ENCODE measurements at places on chromosomes 3 and 15.

- no peak for DNase-seq
These were observed 33.0 kb downstream of the HSPBAP1 start for GRCh38 chr3:122760453-122761271.

GRCh38 chr3:189908646-189909045 lies 212.1 kb downstream of the P3H2 start:
- no peak for DNase-seq

DNA sequence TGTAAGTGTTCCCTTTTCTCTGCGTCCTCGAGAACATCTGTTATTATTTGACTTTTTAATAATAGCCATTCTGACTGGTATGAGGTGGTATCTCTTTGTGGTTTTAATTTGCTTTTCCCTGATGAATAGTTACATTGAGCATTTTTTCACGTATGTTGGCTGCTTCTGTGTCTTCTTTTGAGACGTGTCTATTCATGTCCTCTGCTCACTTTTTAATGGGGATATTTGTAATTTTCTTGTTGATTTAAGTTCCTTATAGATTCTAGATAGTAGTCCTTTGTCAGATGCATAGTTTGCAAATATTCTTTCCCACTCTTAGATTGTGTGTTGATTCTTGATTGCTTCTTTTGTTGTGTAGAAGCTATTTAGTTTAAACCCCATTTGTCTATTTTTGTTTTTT lies 179.2 kb downstream of the DOCK3 start:
- DNase-seq: no peak

DNA sequence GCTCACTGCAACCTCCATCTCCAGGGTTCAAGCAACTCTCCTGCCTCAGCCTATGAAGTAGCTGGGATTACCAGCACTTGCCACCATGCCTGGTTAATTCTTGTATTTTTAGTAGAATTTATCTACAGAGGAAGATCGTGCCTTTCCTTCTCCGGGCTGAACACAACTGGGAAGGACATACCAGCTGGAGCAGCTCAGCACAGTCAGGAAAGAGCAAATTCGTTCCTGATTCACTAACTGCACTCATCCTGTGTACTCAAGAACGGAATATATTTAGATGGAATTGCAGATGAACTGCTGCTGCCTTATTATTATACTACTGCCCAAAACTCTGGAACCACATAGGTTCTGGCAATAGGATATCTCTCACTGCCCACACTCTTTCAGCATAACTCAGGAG lies 27.1 kb upstream of the P4HTM start:
- DNase-seq: no peak

GRCh38 chr3:60579734-60580133 lies 671.5 kb downstream of the FHIT start:
- no peak for DNase-seq

DNA sequence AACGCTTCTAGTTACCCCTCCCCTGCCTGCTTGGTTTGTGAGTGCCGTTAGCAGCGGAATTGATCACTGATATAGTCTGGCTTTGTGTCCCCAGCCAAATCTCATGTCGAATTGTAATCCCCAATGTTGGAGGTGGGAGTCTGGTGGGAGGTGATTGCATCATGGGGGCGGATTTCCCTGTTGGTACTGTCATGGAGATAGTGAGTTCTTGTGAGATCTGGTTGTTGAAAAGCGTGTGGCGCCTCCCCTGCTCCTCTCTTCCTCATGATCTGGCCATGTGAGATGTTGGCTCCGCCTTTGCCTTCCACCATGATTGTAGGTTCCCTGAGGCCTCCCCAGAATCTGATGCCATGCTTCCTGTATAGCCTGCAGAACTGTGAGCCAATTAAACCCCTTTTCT lies 47.3 kb upstream of the PGPEP1L start:
- no peak for DNase-seq

GRCh38 chr3:177135841-177136492 lies 61.3 kb downstream of the TBL1XR1 start:
- DNase-seq: no peak

GRCh38 chr3:155908605-155909004 lies 38.2 kb downstream of the GMPS start:
- no peak for DNase-seq

GRCh38 chr15:64193971-64194370 lies 31.1 kb upstream of the PPIB start:
- no peak for DNase-seq

DNA sequence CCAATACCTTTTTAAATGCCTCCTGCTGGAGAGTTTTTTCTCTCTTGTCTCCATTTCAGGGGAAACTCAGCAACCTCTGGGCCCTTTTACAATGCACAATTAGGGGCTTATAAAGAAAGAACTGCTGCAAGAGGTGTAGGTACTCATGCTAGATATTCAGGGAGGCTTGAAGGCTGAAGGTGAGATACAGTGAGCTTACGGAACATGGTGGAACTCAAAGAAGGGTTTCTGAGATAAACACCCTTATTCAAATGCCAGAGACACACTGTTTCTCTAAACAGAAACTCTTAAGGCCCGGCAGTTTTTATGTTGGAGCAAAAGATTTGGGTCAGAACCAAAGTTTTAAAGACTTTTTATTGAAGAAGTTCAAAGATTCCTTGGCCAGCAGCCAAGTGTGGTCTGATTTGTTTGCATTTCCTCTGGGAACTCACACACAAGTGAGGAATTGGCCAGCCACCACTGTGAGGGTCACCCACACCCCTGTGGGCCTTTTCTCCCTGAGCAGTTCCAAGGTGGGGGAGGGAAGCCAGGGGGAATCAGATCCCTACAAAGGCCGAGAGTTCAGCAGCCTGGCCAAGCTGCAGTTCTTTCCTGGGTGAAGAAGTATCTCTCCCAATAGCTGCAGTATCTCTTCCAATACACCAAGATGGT lies 47.8 kb downstream of the TNFAIP8L3 start:
- no peak for DNase-seq

Measured in Karpas-422 (cell line).